ENCODE measurements at places on chromosomes 6 and 20.
A peak's percentile ranks its signal among the peaks of the same experiment; 100 is the strongest.

DNA sequence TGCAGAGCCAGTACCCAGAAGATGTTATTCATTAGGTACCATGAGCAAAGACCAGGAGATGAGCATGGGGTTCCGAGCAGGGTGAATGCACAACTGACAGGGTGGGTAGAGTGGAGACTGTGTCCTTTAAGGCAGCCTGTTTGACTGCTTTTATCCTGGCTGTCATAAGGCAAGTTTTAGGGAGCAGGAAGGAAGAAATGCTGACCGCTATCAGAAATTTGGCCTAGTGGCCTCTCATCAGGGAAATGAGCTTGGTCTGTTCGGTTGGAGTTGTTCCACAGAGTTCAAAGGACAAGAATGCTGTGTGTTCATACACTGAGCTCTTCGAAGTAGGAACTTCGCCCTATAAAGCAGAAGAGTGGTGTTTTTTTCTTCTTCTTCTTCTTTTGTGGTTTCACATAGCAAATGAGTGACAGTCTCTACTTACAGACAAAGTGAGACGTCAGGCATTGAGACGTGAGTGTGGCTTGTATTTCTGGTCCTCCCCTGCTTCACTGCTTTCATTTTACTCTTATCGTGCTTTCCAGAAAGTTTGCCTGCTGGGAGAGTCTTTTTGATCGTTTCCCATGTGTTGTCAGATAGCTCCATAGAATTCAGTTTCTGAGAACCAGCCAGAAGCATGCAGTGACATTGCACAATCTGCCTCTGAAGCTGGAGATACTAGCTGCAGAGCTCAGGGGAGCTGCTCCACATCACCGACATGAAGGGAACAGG is at the start of gene CASS4:
TSS of gene CASS4 (plus strand) at position 502 of the 714 bp plus-strand sequence. CDS start at position 701, 199 bp downstream.
- peak; percentile 20 for DNase-seq

GRCh38 chr6:444653-445275 is 53.2 kb downstream of the IRF4 start:
- DNase-seq, result peak; percentile 80

DNA sequence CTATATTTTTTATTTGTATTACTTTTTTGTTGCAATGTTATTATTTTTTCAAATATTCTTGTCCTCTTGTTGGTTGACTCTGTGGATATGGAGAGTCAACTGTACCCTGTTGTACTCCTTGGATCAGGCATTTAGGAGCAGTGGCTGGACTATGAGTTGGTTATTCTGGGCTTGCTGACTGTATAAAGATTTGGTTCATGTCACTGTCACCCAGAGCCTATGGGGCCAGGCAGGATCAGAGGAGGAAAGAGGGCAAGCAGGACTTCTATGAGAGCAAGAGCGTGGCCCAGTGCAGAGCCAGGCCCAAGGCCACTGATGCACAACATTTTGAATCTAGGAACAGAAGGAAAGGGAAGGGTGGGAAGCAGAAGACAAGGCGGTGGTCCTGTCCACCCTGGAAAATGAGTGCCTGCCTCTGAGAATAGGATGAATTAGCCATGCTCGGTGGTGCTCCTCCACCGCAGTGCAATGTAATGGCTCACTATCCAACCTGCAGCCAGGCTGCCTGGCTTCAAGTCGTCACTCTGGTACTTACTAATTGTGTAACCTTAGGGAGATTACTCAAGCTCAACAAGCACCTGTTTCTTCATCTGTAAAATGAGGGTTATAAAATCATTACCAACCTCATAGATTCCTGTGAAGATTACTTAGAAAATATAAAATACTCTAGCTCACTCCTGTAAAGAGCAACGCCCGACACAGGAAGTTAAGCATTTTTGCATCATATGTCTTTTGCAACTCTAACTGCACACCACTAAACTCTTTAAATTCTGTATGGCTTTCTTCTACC is 192.1 kb downstream of the KCNQ5 start:
- DNase-seq, result no peak

- no peak for DNase-seq
These were observed 112.5 kb downstream of the SNX5 start for GRCh38 chr20:17856024-17856564.

DNA sequence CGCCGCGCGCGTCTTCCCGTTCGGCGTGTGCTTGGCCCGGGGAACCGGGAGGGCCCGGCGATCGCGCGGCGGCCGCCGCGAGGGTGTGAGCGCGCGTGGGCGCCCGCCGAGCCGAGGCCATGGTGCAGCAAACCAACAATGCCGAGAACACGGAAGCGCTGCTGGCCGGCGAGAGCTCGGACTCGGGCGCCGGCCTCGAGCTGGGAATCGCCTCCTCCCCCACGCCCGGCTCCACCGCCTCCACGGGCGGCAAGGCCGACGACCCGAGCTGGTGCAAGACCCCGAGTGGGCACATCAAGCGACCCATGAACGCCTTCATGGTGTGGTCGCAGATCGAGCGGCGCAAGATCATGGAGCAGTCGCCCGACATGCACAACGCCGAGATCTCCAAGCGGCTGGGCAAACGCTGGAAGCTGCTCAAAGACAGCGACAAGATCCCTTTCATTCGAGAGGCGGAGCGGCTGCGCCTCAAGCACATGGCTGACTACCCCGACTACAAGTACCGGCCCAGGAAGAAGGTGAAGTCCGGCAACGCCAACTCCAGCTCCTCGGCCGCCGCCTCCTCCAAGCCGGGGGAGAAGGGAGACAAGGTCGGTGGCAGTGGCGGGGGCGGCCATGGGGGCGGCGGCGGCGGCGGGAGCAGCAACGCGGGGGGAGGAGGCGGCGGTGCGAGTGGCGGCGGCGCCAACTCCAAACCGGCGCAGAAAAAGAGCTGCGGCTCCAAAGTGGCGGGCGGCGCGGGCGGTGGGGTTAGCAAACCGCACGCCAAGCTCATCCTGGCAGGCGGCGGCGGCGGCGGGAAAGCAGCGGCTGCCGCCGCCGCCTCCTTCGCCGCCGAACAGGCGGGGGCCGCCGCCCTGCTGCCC is 1.1 kb downstream of the SOX4 start:
- DNase-seq, result peak; percentile 7

GRCh38 chr6:33118525-33119123 is 42.8 kb downstream of the HLA-DPB1 start:
- peak; percentile 80 for DNase-seq

DNA sequence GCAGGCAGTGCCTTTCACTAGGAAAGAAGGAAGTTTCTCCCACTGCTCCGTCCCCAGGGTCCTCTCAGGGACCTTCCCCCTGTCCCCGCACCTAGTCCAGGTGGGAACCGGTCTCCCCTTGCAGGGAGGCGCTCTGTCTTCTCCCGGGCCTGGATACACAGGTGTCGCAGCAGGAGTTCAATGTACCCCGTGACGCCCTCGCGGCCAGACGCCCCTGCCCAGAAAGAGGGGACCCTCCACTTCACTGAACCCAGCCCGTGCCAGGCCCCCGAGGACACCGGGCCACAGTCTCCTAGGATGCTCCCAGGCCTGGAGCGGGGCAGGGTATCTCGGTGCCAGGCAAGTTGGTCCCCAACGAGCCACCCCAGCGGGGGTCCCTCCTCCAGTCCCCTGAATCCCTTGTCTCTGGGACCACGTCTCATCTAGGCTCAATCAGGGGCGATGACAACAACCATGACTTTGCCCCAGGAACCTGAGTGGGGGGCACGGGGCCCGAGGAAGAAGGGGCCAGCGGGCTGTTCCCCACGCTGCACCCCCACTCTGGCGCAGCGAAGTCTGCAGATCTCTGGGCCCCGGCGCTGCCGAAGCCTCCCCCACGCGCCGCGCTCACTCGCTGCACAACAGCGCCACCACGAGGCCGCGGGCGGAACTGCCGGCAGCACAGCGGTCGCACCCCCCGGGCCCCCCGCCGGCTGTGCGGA is 103.0 kb downstream of the EDN3 start:
- peak; percentile 51 for DNase-seq

DNA sequence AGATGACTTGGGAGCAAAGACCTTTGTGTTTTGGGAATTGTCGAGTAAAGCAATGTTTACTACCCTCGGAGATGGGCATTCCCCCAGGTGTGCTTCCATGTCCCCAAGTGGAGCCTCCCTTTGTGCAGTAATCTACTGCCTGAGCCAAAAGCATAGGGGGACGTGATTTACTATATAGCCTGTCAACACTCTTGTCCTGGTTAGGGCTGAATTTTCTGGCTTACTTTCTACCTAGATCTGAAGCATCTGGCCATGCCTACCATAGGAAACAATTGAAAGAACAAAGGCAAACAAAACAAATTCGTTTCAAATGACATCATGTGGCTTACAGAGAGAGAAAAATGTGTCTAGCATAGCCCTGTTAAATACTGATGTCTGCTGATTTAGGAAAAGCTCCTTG is 350.6 kb downstream of the SAMD5 start:
- DNase-seq, result no peak

DNA sequence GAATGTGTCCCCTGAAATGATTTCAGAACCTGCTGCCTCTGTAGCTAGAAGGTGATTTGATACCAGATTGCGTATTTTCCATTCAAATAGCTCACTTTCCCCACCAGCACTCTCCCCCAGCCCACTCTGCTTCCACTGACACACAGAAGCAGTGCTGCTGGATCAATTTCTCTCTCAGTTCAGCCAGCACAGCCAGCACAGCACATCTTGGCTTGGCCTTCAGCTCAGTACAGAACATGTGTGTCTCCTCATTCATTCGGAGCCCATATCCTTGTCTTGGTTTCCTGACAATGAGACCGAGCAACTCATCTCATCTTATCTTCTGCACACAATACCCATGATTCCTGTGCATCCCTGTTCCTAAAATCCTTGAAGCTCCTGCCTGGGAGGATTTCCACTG is 33.8 kb upstream of the CD83 start:
- no peak for DNase-seq

- DNase-seq, result no peak
These were observed 91.1 kb downstream of the ATXN1 start for GRCh38 chr6:16670183-16670582.

DNA sequence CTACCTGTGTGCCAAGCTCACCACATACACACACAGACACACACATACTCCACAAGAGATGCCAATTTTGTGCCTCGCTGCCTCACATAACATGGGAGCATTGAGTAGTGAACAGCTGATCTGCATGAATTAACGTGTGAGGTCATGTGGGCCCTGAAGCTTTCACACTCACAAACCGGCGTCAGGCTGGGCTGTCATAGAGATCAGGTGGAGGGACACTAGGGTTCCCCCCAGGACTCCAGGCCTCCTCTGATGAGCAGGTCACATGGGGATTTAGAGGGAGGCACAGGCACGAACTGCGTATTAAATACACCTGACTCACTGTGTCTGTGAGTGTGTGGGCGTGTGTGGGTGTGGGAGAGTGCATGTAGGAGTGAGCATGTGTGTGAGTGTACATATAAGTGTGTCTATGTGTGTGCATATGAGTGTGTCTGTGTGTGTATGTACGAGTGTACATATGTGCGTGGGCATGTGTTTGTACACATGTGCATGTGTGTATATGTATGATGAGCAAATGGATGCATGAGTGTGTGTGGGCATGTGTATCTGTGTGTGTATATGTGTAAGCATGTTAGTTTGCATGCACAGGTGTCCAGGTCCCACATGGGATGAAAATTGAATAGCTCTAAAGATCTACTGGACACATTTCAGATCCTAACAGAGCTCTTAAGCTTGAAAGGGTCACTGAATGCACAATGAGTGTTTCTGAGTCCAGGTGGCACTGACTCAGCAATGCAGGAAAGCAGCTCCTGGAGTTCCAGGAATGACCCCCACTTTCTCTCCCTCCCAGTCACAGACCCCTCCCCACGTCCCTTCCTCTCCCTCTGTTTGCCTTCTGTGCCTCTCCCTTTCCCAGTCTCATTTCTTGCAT is 336.6 kb downstream of the PREX1 start:
- DNase-seq, result no peak

- DNase-seq, result no peak
These were observed 63.2 kb downstream of the SLC24A3 start for GRCh38 chr20:19275630-19276071.

DNA sequence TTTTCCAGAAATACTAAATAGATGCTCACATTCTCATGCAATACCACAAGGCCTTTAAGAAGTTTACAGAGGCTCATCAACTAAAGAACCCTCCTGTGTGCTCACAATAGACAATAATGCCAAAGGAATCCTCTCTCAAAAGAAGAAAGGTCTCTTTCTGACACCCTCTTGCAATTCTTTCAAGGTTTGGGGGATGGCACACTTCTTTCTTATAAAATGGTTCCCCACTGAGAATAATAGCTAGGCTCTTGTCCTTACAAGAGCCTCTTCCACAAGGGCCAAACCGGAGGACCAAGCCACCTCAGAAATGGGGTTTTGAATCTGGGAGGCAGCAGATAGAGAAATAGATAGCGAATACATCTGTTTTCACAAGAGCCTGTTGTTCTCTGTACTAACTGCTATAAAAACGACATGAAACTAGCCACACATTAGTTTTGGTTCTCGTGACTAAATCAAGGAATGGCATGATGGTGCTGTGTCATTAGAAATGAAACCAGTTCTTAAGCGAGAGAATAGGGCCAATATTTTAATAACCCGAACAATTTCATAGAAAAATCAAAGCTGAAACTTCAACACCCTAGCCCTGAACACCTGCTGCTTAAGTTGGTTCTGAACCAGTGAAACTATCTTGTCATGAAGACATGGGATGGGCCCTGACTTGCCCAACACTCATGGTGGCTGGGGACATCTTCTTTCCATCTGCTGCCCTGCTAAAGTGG is 81.1 kb downstream of the PRDM1 start:
- DNase-seq, result no peak

DNA sequence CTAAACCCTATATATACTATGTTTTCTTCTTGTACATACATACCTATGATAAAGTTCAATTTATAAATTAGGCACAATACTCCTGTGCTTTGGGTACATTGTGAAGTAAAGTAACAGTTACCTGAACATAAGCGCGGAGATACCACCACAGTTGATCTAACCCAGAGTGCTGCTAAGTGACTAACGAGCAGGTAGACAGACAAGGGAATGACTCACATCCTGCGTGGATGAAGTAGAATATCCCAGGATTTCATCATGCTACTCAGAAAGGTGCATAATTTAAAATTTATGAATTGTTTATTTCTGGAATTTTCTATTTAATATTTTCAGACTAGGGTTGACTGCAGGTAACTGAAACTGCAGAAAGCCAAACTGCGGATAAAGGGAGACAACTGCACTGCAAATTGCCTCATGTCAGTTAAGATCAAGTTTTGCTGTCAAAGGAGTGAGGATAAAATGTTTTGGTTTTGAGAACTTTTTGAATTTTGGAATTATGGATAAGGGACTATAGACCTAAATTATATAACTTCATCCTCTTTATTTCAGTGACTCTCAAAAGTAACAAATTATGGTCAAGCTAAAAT is 14.4 kb downstream of the MKKS start:
- no peak for DNase-seq

- no peak for DNase-seq
These were observed 43.4 kb downstream of the PLAGL1 start for GRCh38 chr6:143964674-143965081.

DNA sequence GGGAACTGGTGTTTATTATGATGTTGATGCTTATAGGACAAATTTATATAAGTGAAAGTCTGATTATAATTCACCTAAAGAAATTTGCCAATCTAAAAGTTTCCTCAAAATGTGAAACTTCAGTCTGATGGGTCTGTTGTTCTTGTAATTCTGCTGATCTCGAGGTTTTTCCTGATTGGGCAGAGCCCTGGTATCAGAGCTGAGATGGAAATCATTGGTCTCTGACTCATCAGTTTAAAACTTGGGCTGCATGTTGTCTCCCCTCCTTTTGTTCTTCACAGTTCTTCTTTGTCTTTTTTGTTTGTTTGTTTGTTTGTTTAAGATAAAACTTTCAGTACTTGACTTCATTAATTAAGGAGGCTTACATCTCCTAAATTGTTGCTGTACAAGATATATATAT is 5.9 kb downstream of the SMAP1 start:
- DNase-seq, result no peak

- DNase-seq, result no peak
These were observed 244.2 kb upstream of the POU3F2 start for GRCh38 chr6:98590136-98590681.

GRCh38 chr6:68071740-68072139 is 563.3 kb upstream of the ADGRB3 start:
- no peak for DNase-seq

GRCh38 chr6:34525431-34526175 is 30.5 kb downstream of the SPDEF start:
- DNase-seq, result no peak

Data from stimulated activated naive CD4-positive, alpha-beta T cell (primary cell).